ENCODE measurements at places on chromosomes 12 and 14.

- DNase-seq: no peak
Measured at GRCh38 chr14:74141703-74142102, 56.9 kb downstream of the LIN52 start.

GRCh38 chr12:47079981-47080724 lies 394 bp upstream of the AMIGO2 start:
- no peak for DNase-seq

DNA sequence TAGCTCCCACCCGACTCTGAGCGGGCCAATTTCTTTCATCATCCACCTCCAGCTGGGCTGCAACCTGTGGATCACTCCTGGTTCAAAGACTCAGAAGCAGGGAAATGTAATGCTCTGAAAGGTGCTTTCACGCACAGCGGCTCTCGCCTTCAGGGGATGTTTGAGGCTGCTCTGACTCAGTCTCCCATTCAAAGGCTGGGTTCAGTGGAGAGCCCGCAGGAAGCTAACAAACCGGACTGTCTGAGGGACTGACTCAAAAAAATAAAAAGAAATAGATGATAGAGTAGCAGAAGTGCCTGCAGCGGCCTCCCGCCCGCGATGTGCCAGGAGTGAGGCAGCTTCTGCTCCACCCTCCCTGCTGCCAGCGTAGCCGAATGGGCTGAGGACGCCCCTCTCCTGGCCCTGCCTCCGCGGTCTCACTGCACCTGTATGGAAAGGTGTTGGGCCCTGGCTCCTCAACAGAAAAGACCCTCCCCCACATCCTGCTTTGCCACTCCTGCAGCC lies 98.0 kb downstream of the GCH1 start:
- DNase-seq: no peak

GRCh38 chr14:75402867-75403413 lies 24.9 kb upstream of the JDP2 start:
- DNase-seq: no peak

DNA sequence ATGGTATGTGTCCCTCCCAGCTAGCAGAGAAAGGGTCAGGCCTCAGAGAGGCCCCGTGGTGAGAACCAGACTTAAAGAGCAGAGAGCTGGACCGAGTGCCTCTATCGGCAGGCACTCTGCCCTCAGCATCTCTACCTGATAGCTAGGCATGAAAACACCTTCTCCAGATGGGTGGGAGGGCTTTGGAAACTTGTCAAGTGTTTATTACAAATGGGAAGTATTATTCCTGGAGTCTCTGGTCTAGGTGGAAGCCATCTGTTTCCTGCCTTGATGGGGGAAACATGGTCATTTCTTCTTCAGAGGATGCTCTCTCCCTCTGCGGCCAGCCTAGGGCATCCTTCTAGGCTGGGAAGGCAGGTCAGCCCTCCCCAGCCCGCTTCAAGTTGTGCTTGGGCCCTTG lies 2.3 kb downstream of the TMEM63C start:
- no peak for DNase-seq
